NAMALWA (cell line): ENCODE measurements at places on chromosomes 1 and 21.
A peak's percentile ranks its signal among the peaks of the same experiment; 100 is the strongest.

GRCh38 chr1:26862781-26863684 lies at the start of gene SFN:
Gene SFN (plus strand): TSS chr1:26863149. CDS start chr1:26863213, 64 bp downstream.
- DNase-seq: peak; percentile 59

GRCh38 chr1:206015071-206015470 lies 8.6 kb downstream of the CTSE start:
- no peak for DNase-seq

DNA sequence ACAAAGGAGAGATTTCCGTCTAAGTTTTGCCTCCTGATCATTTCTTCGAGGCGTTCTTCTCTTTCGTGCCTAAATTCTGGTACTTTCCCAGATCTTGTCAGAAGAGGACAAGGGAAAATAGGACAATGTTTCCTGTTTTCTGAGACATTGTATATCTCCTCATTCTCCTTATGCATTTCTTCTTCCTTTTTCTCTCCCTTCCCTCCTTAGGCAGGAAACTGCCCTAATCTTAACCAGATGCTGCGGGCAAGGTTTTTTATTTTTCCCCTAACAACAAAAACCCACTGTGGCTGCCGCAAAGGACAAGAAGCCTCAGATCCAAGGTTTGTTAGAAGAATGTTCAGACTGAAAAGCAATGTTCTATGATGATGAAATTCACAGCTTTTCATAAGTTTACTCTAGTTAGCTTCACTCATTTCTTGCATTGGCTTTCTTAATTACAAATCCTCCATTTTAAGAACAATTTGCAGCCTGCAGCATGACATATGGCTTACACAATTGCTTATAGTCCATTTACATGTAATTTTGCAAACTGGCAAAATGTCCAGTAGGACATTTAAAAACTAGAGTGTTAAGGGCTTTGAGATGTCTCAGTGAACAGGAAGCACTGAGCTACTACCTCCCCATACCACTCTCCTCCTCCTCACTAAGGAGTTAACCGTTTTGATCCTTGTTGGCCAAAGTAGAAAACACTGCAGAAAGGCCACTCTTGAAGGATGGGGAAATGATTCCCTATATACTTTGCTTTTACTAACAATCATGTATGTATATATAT lies 624 bp downstream of the CTSK start:
- DNase-seq: no peak

- DNase-seq: no peak
Measured at GRCh38 chr1:116851846-116852245, 57.9 kb upstream of the PTGFRN start.

GRCh38 chr1:2151252-2151651 lies 43.3 kb downstream of the FAAP20 start:
- DNase-seq: no peak

DNA sequence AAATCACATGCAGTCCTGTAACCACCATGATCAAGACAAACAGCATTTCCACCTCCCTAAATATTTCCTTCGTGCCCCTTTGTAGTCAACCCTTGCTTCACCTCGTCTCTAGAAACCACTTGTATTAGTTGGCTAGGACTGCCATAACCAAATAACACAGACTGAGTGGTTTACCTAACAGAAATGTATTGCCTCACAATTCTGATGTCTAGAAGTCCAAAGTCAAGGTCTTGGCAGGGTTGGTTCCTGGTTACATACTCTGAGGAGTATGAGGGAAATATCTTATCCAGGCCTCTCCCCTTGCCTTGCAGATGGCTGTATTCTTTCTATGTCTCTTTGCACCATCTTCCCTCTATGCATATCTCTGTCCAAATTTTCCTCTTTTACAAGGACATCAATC lies 23.3 kb upstream of the FRRS1 start:
- DNase-seq: no peak

GRCh38 chr1:192943108-192943507 lies 116.1 kb downstream of the UCHL5 start:
- DNase-seq: no peak

DNA sequence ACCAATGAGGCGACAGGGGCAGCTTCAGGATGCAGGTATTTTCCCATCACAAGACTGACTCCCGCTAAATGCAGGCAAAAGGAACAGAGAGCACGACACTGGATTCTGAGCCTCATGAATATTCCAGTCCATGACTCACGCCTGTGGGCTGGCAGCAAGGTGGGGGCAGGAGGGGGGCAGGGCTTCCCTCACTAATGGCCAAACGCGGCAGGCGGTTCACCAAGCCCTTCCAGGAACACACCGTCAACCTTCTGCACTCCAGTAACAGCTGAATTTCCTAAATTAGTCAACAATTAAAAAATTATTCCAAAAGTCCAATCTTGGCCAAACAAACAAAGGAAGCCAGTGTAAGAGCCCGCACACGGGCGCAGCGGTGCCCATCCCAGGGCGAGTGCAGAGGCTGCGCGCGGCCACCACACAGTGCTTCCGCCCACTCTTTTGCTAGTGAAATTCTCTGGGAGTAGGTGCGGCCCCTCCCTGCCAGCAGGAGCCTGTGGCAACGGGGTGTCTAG lies 12.5 kb upstream of the GPR153 start:
- no peak for DNase-seq

DNA sequence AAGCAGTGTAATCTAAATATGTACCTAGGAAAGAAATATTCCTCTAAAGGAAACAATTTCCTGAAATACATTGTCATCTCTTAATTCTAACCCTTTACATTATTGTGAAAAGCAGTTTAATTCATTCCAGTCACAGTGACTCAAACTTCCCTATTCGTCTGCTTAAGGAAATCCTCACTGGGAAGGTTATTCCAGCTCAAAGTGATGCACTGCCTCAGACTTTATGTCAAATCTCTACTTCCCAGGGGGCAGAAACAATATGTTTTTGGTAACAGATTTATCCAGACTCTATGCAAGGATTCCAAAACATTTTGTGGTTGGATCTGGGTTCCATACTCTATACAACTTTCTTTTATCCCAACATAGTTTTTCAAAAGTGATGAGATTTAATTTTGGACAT lies 145.2 kb downstream of the NTMT2 start:
- DNase-seq: no peak

DNA sequence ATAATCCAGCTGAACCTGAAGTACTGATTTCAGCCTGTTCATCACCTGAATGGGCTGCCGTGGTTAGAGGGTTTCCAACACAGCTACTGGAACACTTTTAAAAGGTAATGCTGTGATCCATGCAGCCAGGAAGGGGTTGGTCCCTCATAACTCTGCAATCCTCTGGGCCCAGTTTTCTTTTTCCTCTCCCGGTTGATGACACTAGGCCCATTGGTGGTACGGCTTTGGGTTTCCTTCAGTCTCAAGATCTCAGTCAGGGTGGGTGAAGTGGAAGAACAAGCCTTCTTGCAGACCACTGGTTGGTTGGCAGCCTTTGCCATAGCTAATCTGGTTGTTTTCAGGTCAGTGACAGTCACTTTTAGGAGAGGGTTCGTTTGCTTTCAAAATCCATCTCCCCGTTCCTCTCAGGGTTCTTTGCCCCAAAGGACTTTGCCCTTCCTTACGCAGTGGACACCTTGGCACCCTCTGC lies 502 bp upstream of the SLC35A3 start:
- no peak for DNase-seq

- no peak for DNase-seq
Measured at GRCh38 chr21:24897883-24898282, 709.4 kb downstream of the MRPL39 start.

- DNase-seq: no peak
Measured at GRCh38 chr1:247434005-247434404, 18.0 kb downstream of the NLRP3 start.

- DNase-seq: no peak
Measured at GRCh38 chr1:20626524-20626923, 6.7 kb upstream of the PINK1 start.

- DNase-seq: no peak
Measured at GRCh38 chr1:208291923-208292711, 47.9 kb upstream of the PLXNA2 start.

DNA sequence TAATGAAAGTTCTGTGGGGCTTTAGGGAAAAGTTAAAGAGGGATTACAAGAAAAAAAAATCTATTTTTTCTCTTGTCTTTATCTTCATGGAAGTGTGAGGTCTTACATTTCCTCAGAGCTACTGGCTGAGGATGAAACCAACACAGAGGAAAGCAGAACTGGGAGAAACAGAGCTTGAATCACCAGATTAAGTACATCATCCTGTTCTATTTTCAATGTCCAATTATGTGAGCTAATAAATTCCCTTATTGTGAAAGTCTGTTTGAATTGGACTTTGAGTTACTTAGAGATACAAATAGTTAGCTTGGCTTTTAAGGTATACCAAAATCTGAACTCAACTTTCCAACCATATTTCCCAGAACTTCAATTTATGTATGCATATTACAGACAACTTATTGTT lies 69.2 kb downstream of the LPGAT1 start:
- no peak for DNase-seq

DNA sequence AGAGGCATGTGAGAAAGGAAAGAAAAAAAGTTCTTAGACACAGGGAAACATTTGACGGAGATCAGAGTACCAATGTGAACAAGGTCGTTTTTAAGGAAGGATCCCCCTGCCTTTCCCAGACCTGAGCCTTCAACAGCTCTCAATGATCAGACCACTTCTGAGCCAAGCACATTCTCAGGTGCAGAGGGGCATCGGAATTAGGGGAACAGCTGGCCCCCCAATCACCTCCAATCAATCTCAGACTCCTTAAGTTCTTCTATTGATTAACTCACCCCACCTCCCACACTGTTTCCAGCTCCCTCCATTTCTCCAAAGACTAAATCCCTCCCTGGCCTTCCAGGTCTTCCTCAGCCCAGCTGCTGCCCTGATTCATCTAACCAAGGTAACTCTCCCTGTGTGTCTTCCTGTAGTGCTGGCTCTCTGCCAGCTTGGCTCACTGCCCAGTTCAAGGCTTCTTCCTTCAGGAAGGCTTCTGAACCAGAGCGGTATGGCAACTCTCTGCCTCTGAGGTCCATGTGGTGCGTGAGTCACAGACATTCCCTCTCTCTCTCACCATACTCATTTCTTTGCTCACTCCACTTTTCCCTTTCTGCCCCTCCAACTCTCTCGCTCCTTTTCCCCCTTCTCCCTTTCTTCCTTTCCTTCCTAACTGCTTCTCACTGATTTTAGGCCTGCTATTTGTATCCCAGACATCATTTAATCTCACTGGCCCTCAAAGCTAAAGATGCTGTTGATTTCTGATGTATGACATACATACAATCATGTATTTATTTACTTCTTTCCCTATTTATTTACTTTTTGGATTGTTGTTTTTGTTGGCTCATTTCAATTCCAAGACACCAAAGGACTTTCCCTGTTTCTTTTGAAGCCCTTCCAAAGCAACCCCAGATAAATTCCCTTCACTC lies 18.1 kb downstream of the CFAP45 start:
- no peak for DNase-seq

DNA sequence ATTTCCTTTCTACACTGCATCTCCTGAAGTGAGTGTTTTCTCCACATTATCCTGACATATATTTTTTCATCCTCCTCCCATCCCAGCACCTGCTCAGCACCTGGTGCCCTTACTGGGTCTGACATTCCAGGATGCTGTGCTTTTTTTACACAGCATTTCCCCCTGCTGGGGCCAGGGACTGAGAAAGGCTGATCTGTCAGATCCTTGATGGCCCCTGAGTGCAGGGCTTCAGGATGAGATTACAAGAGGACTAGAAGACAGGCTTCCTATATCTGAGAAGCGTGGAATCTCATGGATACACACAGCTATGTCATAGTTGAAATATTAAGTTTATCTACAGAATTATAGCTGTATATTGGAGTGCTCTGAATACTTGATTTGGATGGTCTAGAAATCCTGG lies 24.4 kb downstream of the RCAN1 start:
- no peak for DNase-seq

DNA sequence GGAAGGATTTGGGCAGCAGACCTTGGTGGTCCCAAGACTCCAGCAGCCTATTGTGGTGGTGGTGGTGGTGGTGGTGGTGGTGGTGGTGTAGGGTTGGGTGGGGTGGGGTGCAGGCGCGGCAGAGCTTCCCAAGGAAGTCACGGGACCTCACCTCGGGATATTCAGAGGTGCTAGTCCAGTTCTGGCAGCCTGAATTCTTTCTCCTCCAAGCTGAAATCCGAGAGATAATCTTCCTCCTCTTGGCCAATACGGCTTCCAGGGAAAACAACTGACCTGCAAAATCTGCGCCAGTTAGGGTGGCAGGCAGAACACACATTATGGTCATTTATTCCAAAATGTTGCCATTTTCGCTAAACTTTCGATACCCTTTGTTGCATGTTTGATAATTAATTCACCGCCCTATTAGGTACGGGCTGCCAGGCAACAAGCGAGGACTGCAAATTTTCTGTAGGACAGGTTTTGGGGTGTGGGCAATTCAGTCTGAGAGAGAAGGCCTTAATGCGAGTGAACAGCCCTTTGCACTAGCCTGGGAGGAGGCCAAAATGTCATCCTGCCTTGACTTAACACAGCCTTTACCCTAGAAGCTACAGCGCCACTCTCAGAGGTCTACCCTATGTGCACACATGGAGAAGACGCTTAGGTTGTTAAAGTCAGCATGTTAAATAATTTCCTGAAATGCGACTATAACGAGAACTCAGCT lies 33.2 kb upstream of the BSDC1 start:
- no peak for DNase-seq

GRCh38 chr1:92831762-92832536 lies at the start of gene RPL5:
Gene RPL5 (plus strand): TSS chr1:92832040. CDS start chr1:92832115, 75 bp downstream.
- peak; percentile 98 for DNase-seq

DNA sequence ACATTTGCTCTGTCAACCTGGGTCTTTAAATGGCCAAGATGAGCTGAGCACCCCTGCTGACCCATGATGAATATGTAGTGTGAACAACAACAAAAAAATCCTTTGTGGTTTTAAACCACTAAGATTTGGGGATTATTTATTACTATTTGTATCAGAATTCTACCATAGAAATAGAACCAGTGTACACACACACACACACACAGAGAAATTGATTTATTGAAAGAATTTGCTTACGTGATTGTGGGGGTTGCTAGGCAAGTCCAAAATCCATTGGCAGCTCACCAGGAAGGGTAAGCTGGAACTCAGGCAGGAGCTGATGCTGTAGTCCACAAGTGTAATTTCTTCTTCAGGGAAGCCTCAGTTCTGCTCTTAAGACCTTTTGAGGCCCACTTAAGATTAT lies 82.5 kb upstream of the MAP1LC3C start:
- no peak for DNase-seq
